ENCODE measurements at places on chromosomes 1 and 21.
A peak's percentile ranks its signal among the peaks of the same experiment; 100 is the strongest.

- no peak for DNase-seq
Observed at GRCh38 chr1:62263006-62263813, 56.0 kb downstream of the KANK4 start.

- DNase-seq, result no peak
Observed at GRCh38 chr1:205038132-205038786, 4.8 kb upstream of the CNTN2 start.

DNA sequence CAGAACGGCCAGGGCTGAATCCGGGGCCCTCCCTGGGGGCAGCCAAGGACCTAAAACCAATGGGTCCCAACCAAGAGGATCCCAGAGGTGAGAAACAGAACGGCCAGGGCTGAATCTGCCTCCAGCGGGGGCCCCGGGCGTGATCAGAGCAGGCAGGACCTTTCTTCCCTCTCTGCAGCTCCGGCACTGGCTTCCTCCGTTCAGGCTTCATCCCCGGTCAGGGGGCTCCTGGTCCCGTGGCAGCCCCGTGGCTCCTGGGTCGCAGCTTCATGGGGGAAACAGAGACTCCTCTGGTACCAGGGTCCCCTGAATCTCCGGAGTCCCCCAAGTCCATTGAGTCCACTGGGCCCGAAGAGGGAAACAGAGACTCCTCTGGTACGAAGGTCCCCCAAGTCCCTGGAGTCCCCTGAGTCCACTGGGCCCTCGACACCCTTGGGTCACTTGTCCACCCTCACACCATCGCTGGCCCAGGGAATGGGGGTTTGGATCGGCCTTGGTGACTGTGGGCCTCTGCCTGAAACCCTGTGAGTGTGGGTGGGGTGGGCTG is 60.1 kb downstream of the PRKCZ start:
- no peak for DNase-seq

DNA sequence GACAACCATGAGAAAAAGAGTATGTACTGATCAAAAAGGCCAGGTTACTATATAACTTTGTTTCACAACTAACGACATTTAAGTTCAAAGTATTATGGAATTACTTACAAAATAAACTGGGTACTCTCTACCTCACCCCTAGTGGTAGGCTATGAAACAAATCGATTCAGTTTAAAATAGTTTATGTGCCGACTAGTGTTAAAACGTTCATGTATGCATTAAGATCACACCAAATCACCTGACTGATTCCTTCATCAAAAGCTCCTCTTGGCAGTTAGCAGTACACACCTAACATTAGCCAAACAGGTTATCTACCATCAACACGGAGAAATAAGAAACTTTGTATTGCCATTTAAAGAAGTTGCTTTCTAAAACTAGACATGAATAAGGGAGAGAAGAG is 137.1 kb downstream of the AKT3 start:
- no peak for DNase-seq

DNA sequence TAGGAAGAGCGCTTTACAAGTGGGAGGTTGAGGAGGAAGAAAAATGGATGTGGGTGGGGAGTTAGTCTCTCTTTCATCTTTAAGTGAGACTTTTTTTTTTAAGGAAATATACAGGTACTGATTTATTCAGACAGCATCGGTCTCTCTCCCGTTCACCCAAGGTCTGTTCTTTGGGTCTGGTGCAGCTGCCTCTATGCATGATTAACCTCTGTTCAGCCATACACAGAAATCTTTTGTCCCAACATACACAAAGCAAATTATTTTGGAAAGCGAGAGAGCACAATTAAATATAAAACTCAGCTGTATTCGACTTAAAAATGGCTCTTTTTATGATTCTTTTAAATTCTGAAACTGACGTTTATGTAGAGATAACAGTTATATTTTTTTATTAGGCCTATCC is 11.0 kb downstream of the PROX1 start:
- DNase-seq, result no peak

GRCh38 chr21:46210378-46211136 is 18.0 kb downstream of the LSS start:
- no peak for DNase-seq

- no peak for DNase-seq
Observed at GRCh38 chr1:26826261-26827105, at the start of gene ZDHHC18. Gene ZDHHC18, plus strand, starts transcription at chr1:26826688. Its CDS starts 117 bp downstream, at chr1:26826805.

DNA sequence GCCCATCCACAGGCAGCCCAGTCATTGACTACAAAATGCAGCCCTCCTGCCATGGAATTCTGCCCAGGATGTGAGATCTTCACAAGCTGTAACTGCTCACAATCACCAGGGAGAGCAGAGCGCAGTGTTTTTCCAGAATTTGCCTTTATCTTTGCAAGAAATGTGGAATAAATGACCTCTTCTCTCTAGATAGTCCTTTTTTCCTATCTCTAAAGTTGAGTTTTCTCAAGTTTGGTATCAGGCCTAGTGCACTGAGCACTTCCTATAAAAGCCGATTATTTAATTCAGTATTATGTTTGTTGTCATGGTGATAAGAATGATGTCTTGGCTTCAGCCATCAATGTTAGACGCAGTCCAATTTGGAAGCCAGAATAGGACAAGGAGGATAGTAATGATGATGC is 246.9 kb upstream of the IRF2BP2 start:
- DNase-seq, result no peak

DNA sequence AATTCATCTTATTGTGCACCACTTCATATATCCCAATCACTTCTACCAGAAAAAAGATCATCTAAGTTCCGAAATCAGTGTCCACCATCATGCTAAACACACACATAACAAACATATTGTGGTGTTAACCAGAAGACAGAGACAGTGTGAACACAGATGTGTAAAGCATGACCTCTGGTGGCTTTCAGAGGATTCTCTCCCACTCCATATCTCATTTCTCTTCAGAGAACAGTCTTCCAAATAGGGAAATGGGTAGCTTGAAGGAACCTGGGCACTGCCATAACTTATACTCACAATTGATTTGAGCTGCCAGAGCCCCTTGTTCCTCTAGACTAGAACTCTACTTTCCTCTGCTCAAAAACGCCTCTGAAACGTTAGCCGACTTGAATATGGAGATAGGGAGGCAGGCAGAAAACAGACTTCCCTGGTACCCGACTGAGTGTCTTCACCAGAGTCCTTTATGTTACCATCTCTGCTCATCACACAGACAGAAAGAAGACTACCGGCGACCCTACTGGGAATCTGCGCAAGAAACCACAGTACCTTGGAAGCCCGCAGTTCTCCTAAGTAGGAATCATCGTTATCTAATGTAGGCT is 1.8 kb upstream of the ELAPOR1 start:
- DNase-seq, result peak; percentile 55

DNA sequence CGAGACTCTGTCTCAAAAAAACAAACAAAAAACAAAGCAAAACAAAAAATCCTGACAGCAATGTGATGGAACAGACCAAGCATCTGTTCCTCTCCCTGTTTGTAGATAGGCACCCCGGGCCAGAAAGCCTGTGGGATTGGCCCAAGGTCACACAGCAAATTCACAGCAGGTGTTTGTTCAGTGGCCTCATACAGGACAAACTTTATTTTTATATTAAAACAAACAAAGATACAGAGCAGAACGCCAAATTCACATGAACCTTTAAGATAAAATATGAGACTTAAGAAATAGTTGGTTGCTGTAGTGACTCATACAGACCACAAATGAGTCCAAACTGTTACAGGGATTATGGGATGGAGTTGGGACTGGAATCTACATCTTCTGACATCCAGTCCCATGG is 2.3 kb upstream of the CELA2A start:
- peak; percentile 38 for DNase-seq

GRCh38 chr1:25954282-25954938 is 43.5 kb downstream of the PAFAH2 start:
- DNase-seq, result no peak

DNA sequence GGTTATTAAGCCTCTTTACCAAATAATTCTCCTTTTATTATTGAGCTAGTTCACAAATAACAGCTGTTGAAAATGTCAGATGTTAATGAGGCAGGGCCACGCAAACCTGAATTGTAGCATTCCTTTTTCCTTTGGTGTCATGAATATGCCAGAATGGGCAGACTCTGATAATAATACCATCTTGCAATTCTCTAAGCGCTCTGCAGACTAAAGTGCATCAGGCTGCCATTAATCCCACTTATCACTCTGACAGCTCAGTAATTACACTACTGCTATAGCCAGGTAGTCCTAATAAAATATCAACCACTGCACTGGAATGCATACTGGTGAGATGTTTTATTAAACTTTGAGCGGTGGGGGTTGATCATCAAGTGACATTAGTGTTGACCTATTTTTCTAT is 177.7 kb downstream of the DPYD start:
- no peak for DNase-seq
